Mammary epithelial cell (primary cell): ENCODE measurements at places on chromosomes 11 and 22. TPM values are rescaled to one million over a fixed set of nuclear protein-coding genes. Genes with fewer than 3 reads are reported as not detected.

DNA sequence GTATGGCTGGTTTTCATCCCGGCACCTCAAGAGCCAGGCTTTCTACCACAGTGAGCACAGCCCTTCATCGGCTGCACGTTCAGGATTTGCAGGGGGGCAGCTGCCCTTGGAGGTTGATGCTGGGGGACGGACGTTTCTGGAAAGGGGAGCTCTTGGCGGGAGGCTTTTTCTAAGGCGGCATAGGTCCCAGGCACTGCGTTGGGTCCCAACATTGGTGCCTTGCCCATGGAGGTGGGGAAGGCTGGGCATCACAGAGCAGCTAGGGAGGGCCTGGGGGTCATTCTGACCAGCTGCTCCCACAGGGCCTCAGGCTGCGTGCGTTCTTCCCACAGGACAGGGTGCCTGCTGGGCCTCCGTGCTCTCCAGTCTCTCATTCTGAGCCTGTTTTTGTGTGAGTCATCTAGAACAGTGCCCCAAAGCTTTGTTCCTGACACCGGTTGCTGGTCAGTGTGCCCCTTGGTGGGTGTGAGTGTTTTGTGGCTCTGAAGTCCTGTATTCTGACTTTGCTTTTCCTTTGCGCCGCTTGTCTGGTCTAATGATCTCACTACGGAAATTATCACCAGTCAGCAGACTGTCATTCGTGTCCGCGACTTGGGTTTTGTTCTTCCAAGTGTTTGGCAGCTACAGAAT, 275.9 kb downstream of the TBC1D22A start:
- DNase-seq = no peak

The MS4A12 gene
- total RNA-seq = not detected

GRCh38 chr22:49966041-49966773, 5.6 kb downstream of the PIM3 start:
- no peak for DNase-seq

The OR51B4 gene
- total RNA-seq = not detected

DNA sequence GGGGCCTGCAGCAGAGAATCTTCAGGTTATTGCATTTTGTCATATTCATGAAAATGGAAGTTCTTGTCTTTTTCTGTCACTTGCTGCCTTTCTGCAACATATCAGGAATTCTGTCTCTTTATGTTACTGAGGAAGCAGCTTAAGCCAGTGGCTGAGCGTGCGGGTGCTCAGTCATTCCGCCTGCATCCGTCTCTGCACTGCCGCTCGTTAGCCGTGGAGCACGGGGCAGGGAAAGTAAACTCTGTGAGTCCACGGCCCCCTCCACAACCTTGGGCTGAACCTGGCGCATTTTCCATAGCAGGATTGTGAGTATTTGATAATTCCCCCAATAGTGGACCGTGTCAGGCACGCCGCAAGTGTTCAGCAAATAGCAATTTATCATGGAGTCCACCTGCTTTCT, 1007.7 kb downstream of the BRD1 start:
- DNase-seq = no peak

The PGGHG gene
- 2.5 TPM for total RNA-seq

- DNase-seq = no peak
These were observed 2.6 kb downstream of the LIPT2 start for GRCh38 chr11:74490941-74491340.

The DBX1 gene
- total RNA-seq = not detected in 2 replicates

DNA sequence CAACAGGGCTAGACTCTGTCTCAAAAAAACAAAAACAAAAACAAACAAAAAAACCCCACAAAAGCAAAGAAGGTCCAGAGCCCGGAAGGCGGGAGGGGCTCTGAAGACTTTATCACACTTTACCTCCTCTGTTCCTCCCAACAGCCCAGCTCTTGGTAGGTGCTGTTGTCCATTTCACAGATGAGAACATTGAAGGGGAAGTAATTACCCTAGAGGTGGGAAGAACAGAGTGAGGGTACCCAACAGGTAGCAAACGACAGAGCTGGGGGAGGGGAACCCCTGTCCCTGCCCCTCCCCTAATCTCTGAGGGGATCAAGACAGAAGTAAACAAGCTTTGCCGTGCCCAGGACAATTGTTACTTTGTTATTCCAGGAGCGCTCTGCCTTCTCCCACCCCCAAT, 1.0 kb upstream of the BIK start:
- DNase-seq = no peak

The ANO1 gene
- 64.0 and 181 TPM in 2 replicates for total RNA-seq

- DNase-seq = no peak
These were observed 153.7 kb downstream of the GRIA4 start for GRCh38 chr11:105763594-105763993.

DNA sequence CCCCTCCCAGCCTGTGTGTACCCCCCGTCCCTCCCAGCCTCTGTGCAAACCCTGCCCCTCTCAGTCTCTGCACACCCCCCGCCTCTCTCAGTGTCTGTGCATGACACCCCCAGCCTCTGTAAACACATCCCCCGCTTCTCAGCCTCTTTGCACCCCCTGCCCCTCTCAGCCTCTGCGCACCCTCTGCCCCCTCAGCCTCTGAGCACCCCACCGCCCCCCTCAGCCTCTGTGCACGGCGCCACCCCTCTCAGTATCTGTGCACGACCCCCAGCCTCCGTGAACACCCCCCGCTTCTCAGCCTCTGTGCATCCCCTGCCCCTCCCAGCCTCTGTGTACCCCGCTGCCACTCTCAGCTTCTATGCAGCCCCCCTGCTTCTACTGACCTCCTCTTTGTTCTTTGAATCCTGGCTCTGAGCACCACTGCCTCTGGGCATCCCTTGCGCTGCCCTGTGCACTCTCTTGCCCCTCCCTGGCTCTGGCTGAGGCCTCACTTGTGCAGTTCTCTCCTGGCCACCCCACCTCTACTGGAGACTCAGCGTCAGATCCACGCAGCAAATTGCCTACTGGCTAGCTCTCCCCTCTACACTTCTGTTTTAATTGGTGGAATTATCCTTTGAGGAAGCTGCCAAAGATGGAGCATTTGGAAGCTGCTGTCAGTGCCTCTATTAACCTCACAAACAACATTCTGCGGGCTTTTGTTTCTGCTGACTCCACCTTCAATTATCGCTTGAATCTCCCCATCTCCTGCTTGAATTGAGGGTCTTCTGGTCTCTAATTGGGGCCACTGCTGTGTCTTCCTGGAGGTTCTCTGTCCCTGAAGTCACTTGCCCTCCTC, 838.6 kb downstream of the TBC1D22A start:
- no peak for DNase-seq

The FIBIN gene
- total RNA-seq = 18.0 TPM

DNA sequence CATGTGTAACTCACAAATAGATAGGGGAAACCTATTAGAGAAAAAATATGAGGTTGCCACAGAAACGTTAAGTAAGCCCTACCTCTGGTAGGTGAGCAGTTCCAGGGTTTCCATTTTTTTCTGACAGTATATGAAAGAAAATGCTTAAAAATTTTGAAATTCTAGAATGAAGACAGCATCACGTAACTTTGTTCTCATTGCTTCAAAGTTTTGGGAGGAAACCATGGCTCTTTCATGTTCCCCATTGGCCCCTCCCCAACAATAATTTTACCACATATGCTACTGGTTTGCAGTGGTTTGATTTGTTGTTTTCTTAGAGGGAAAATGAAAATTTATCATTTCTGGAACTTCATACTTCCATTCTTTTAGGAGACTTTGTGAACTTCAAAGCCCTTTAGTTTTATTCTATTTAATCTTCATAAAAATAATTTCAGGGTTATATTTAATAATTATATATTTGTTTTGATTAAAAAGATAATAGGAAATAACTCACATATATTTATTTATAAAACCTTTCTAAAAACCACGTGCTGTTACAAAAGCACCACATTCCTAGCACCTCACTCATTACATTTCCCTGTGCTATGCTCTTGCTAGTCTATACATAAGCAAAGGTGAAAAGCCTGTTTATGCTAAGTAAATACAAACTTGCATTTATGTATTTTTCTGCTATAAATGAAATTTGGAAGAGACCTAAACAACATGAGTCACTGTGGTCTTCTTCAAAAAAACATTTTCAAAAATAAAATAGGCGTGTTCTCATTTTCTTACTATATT, 113.4 kb downstream of the CASP12 start:
- no peak for DNase-seq

GRCh38 chr11:69368119-69368880, 74.3 kb downstream of the MYEOV start:
- peak; percentile 50 for DNase-seq

- peak; percentile 37 for DNase-seq
These were observed 28.6 kb downstream of the LIF start for GRCh38 chr22:30217698-30218560.

The CCDC116 gene
- total RNA-seq = 0.17 TPM

The IGLL5 gene
- total RNA-seq = not detected in 2 replicates

The SMIM35 gene
- total RNA-seq = not detected in 2 replicates

DNA sequence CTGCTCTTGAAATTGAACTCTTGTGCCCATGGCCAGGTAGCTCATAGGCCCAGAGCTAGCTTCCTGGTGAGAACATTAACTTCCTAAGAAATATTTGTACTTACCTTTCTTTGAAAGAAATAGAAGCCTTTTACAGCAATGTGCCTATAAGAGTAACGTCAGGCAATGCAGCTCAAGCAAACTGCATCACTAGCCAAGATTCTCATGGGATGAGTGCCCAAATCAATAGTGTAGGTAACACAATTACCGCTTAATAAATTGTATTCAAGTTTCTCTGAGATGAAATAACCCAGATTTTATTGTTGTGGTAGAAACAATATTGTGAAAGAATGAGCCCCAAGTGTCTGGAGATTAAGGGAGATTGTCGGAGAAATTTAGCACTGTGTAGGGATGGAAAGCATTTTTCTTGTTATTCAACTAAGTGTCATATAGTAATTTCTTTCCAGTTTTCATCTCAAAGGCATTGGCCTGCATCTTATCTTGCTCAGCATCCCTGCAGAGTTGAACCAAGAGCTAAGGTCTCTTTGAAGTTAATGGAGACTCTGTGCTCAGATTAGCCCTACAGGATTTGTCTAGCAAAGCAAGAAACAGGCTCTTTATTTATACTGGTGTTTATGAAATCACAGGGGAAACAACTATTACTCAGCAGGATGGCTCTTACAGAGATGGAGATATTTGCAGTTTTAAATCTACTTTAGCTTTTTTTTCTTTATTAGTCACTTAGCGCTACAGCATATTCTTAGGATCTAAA, 321.0 kb upstream of the PDGFD start:
- no peak for DNase-seq

The PRAME gene
- total RNA-seq = not detected in 2 replicates

DNA sequence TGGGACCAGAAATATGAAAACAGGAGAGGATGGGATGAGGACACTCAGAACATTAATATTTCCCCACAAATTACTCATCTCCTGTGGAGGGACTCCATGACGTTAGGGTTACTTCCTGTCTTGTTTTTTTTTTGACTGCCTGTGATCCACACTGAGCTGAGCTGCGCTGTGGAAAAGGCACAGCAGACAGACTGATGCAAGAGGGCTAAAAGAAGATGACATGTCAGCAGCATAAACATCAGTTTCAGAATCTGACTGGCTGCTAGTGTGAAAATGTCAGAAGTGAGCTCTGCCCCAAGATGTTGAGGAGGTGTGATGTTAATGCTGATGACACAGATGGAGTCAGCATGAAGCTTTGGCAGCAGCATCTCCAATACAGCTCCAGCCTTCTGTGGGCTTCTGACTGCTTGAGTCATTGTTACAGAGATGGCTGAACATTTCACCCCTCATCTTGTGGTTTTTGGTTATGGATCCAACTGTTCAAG, 286.8 kb downstream of the BLID start:
- peak; percentile 91 for DNase-seq

The FADD gene
- total RNA-seq = 38.6 and 45.0 TPM in 2 replicates

The VWCE gene
- total RNA-seq = 0.82 and 1.5 TPM in 2 replicates

The POU2AF1 gene
- total RNA-seq = 0.53 and 0.56 TPM in 2 replicates

- peak; percentile 57 for DNase-seq
These were observed 11.1 kb upstream of the PHLDA2 start for GRCh38 chr11:2940147-2940920.

GRCh38 chr22:22745225-22746060, 101.0 kb downstream of the GGTLC2 start:
- DNase-seq = no peak

- peak; percentile 37 for DNase-seq
These were observed 1.8 kb downstream of the CELF1 start for GRCh38 chr11:47551086-47551485.

The APOBEC3G gene
- total RNA-seq = 14.3 TPM

- peak; percentile 95 for DNase-seq
These were observed 96.6 kb upstream of the AKIP1 start for GRCh38 chr11:8814209-8814922.

DNA sequence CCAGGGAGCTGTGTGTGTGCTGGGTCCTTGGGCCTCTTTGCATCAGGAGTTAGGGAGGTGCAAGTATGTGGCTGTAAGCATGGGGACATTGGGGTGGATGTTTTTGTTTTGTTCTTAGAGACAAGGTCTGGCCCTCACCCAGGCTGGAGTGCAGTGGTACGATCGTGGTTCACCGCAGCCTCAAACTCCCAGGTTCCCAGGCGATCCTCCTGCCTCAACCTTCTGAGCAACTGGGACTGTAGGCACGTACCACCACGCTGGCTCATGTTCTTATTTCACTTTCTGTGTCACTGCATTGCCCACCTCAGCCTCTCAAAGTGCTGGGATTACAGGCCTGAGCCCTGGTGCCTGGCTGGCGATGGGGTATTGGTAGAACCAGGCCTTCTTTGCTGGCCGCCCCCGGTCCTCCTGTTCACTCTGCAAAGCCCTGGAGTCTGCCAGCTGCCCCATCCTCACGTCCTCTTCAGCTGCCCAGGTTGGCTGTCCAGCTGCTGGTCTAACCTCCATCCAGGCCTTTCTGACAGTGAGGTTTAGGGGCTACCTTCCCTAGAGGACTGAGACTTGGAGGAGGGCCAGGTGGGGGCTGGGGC, 851 bp upstream of the GRAMD4 start:
- no peak for DNase-seq

DNA sequence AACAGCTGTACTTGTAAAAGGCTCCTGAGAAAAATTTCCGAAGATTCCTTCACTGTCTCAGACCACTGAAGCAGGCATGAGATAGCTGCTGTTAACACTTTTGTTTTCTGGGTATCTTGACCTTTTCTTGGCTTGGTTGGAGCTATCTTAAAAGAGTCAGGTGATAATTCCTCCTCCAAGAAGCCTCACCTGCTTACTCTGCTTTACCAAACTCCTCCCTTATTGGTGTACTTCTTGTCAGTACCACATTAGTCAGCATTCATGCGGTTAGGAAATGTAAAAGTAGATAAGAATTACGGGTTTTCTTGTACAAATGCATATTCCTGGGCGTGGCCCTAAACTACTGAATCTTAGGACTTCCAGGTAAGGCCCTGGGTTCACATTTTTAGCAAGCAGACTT, 489.8 kb upstream of the LARGE1 start:
- DNase-seq = no peak

The HIKESHI gene
- total RNA-seq = 48.3 TPM

The DEPDC5 gene
- total RNA-seq = 12.5 and 23.6 TPM in 2 replicates

DNA sequence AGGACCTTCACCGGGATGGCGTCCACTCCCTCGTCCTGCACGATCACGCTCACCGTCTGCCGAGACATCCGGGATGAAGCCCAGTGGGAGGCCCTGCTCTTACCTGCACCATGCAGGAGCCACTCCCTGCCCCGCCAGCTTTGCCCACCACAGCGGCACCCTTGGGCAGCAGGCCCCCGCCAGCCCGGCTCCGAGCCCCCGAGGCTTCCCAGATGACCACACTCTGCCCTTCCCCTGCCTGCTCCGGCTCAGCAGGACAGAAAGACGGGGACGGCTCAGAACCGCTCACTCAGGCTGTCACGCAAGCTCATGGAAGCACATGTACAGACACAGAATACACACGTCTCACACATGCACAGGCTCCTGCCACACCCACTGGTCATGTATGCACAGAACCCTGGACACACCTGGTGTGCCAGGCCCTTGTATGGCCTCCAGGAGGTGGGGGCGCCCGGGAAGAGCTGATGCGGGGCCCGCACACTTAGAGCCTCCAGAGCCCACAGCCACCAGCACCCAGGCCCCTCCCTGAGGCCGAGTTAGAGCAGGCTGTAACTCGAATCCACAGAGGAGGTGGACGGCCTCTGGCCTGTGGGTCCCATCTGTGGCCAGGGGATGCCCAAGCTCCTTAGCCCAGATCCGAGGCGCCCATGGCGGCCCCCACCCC, 8.9 kb upstream of the MAPK11 start:
- no peak for DNase-seq
